ENCODE measurements at places on chromosomes 4 and X.

DNA sequence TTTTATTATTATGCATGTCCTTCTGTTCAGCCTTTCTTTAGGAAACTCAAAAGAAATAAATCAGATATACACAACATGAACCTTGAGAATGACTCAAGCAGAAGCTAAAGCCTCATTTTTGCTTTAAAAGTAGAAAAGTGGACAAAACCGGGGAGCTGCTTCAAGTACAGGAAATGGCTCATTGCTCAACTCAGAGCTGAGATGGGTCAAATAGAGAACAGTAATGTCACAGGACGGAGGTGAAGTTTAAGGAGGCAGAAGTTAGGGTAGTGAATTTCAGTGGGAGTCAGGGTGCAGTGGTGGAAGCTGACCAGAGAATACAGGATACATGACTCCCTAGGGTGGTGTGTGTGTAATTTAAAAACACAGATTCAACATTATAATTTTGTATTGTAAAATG lies 22.2 kb downstream of the PHKA2 start:
- DNase-seq, result no peak

GRCh38 chr4:24428850-24429249 lies 155.5 kb downstream of the DHX15 start:
- DNase-seq, result no peak

- no peak for DNase-seq
These were observed 7.7 kb downstream of the S100P start for GRCh38 chr4:6701371-6701770.

DNA sequence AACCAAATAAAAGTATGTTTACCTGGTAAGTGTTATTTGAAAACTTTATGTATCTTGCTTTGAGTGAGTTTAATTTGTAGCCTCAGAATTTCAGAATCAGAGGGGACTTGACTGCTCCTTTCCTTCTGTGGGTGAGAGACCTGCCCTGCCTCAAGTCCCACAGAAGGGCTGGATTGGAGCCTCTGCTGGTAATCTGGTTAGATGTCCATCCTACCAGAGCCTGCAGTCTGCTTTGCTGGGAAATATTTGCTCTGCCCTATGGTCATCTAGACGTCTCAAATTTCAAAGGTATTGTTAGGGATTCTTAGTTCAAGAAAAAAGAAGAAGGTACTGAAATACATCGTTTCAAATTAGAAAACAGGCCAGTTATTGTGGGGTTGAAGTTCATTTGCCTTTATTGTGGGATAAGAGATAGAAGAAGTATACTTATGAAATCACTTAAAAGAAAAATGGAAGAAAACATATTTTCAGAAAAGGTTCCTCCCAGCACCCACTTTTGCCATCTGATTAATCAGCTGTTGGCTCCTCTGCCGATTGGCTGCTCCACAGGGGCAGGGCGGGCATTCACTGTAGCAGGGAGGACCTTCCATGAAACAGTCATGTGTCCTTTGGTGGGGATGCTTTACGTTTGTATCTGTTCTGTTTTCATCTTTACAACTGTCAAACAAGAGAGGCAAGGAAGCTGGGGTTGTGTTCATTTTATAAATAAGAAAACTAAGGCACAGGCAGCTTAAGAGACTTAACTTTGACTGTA lies 73.3 kb upstream of the TLR2 start:
- no peak for DNase-seq

GRCh38 chrX:39672405-39672804 lies 425.4 kb downstream of the BCOR start:
- DNase-seq, result no peak

DNA sequence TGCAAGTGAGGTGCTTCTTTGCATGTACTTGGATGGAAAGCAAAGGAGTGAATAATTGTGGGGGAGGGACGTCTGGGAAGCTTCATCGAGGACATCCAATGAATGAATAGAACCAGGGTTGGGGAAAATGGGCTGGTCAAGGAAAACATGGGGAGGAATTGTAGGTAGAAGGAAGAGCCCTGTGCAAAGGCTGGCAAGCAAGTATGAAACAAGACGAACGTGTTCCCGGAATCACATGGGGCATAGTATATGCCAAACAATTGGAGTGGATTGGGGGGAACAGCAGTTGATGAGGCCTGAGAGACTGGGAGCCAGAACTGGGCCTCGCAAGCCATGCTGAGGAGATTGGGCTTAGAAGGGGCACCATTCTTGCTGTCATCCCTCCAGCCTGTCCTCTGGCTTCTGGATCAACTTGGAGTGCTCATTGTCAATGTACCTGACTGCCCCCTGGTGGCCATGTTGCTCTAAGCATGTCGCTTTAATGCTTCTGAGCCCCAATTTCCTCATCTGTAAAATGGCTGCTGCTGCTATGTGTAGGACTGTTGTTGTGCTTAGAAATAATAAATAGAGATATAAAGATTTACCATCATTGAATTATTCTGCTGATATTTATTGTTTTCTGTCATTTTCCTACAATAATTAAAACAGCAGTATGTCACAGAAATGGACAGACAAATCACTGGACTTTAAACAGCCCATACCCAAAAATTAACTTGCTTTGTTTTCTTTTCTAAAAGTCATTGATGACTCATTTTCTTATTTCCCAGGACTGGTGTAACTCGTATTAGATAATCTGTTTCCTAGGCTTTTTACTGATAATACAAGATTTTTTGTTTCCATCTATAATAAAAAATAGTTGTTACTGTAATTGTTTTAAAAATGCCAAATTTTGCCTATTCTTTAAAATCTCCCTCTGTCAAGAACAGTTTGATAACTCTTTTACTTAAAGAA lies 66.4 kb downstream of the JADE3 start:
- DNase-seq, result peak; percentile 8

DNA sequence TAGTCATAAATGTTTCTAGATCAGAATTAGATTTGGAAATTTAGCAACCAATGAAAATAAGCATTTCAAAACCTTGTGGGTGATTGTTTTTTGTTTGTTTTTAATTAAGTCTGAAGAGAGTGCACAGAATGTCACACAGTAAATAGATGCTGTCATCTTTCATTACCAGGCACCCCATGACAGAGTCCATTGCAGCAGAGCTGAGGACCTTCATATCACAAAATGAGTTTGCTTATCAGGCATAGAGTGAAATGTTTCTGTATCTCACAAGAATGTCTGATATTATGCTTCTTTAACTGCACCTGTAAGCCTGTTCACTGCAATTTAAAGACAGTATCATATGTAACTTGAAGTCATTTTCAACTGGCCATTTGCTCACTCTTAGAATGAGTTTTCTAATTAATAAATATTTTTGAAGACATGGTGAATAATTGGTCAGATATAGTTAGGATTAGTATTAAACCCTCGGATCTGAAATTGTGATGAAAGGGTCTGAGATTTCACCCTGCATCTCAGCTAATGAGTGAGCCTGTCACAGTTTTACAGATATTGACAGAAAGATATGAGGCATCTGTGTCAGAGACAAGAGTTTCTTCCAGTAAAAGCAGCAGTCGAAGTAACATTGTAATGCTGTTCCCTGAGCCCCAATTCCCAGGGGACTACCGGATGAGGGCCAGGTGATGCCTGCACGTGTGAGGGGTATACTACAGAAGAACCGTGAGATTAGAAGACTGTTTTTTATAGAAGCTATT lies 416.4 kb downstream of the CCSER1 start:
- no peak for DNase-seq

GRCh38 chr4:162015090-162015489 lies 148.7 kb downstream of the FSTL5 start:
- DNase-seq, result no peak
